ENCODE measurements at places on chromosomes 3 and 15. TPM values are rescaled to one million over a fixed set of nuclear protein-coding genes. Genes with fewer than 3 reads are reported as not detected.

Gene GPR15
- total RNA-seq, result not detected

Gene FANCD2OS
- not detected for total RNA-seq

Gene CLK3
- 49.2 TPM for total RNA-seq

Gene FETUB
- not detected for total RNA-seq

Gene SPINT1
- 485 TPM for total RNA-seq

Gene TP53BP1
- 31.1 TPM for total RNA-seq

Gene ROPN1B
- total RNA-seq, result not detected

Gene SLC12A8
- total RNA-seq, result 16.1 TPM

Gene PLA1A
- total RNA-seq, result 0.14 TPM

Gene FOXB1
- not detected for total RNA-seq

Gene PLA2G4E
- 0.14 TPM for total RNA-seq

Gene OXTR
- 0.68 TPM for total RNA-seq

Gene GOLGA8H
- 0.07 TPM for total RNA-seq

Gene SLC28A1
- not detected for total RNA-seq

Gene CPNE9
- not detected for total RNA-seq

Gene SNTN
- not detected for total RNA-seq

Gene PDCD10
- 110 TPM for total RNA-seq

Gene KNG1
- not detected for total RNA-seq

Data from nasal cavity respiratory epithelium epithelial cell of viscerocranial mucosa (primary cell).